Upper lobe of right lung (tissue), 1 donor: ENCODE measurements at places on chromosomes 11 and 22. TPM values are rescaled to one million over a fixed set of nuclear protein-coding genes. Genes with fewer than 3 reads are reported as not detected.

MYEOV gene
- 0.23 TPM for total RNA-seq

OR5B21 gene
- not detected for total RNA-seq

GRCh38 chr11:2789331-2789730 is 89.5 kb upstream of the KCNQ1OT1 start:
- no peak for DNase-seq

SLC35F2 gene
- total RNA-seq: 8.8 TPM

GRCh38 chr11:86769219-86769618 is 31.1 kb upstream of the PRSS23 start:
- DNase-seq: no peak

- peak; percentile 85 for DNase-seq
These were observed 11.7 kb upstream of the ARFGAP3 start for GRCh38 chr22:42868751-42869251.
